ENCODE measurements at places on chromosomes 2 and 18. TPM values are rescaled to one million over a fixed set of nuclear protein-coding genes. Genes with fewer than 3 reads are reported as not detected.

DNA sequence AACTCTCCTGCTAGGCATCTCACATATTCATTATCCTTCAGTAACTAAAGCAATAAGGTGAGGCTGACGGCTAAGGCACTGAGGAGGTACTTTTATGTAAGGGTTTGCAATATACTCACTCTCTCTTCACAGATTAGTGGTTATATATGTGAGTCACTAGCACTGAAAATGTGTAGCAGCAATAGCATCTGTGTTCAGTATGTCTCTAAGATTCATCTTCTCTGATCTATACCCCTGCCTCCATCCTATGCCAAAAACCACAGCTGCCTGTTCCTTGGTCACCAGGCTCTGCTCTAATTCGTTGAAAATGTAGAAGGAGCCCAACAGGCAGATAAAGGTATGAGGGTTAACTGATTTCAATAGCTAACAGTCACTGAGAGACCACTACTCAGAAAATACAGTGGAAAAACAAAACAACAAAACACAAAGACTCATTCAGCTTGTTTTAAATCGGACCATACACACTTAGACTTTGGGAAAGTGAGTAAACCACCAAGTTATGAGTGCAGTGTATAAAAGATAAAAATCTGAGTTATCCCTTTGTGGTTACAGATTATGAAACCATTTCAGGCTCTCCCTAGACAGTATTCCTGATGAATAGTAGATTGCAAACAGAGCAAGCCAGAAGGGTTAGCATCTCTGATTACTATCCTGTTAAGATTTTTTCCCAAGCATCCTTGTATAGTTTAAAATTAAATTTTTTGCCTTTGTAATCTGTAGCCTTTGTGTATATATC, 75.3 kb upstream of the CYP26B1 start:
- no peak for DNase-seq

DNA sequence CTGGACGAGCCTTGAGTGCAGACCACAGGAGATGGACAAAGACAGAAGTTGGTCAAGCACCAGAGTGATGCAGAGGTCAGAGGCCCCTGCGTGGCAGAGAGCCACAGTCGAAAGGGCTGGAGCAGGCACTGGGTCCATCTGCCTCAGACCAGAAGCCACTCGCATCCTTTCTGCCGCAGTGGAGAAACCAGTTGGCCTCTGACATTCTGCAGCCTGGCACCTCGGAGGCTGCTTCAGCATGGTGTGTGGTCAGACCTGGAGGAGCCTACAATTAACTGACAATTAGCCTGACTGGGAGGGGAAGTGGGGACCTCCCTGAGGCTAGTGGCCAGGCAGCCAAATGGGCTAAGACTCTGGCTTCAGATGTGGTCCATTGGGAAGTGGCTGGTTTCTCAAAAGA, 111.1 kb downstream of the SGPP2 start:
- no peak for DNase-seq

DNA sequence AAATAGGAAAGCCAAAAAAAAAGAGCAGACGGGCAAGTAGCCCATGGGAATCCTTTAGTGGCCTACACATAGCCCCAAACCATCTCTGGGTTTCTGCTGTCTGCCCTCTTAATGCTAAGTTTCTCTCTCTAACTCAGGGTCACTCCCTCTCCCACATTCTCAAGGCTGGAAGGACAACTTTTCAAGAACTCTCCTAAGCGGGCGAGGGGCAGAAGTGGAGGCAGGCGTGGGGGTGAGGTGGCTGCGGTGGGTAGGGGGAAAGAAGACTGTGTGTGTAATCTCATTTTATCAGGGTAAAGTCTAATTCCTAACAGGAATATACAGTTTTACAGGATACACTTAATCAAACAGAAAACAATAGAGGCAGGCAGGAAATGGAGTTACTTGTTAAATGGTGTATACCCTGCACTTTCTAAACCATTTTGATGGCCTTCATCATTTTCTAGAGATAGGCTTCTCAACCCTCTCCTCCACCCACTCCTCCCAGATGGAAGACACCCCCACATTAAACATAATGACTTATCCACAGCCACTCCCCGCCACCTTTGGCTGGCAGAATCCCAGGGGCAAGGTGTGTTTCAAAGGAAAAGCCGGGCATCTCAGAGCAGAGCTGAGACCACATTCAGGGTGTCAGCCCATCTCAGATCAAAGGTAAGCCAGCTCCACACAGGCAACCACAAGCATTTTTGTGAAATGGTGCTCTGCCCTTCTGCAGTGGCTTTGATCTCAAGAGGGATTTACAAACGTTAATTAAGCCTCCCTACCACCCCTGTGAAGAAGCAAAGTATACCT, 6.8 kb downstream of the SMAD7 start:
- no peak for DNase-seq

GRCh38 chr2:163601377-163601776, 134.4 kb downstream of the FIGN start:
- DNase-seq = peak; percentile 58

DNA sequence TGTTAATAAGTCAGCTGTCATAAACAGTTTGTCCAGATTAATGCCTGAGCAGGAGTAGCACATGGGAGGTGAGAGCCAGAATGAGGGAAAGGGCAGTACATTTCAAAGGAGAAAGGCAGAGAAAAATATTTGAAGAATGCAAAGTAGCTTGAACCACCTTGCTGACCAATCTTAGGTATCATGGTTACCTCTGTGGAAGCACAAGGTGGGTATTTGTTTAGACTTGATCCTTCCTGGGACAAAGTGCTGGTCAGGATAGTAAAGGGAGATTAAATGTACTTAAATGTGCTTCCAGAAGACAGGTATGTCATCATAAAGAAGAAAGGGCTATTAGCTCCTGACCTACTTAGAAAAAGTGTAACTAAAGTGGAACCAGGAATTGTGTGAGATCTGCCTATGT, 105.0 kb downstream of the LRRTM1 start:
- DNase-seq = no peak

DNA sequence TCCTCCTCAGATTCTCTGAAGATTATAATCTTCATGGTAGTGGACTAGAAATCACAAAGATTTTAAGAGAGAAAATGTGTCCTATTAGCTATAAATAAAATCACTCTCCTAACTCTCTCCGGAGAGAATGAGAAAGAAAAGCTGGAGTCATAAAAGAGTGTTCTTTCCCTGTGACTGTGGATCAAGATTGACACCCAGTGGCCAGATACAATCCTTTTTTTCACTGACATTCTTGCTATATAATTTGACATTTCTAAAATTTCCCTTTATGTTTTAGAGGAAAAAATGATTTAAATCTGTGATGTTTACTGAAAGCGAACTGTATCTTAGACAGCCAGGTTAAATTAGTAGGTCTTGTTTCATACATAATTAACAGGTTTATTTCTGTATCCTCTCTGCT, 35.4 kb upstream of the LRP2 start:
- DNase-seq = no peak

GRCh38 chr2:23571527-23572282, 186.7 kb downstream of the KLHL29 start:
- no peak for DNase-seq

GRCh38 chr2:225487878-225488416, 88.4 kb downstream of the NYAP2 start:
- no peak for DNase-seq

DNA sequence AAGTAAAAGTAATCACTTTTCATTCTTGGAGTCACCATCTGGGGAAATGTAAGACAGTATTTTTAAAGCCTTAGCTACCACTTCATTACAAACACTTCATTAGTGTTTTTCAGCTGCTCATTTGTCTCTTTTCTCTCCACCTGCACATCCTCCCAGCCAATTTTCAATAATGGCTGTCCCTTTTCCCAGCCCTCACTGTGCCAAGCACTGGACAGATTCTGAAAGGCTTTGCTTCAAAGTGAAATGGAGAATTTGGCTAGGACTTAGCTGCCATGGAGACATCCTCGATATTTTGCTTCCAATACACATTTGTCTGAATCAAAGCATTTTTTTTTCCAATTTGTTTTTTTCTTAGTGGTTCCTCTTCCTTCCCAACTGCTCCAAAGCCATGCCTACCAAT, 272.4 kb upstream of the NRXN1 start:
- no peak for DNase-seq

- no peak for DNase-seq
Measured at GRCh38 chr2:112709703-112710102, 11.1 kb upstream of the NT5DC4 start.

- DNase-seq = no peak
Measured at GRCh38 chr2:189066037-189066436, 91.9 kb downstream of the COL3A1 start.

Gene IL37
- total RNA-seq = not detected

Gene CRYBA2
- total RNA-seq = not detected

GRCh38 chr2:8133913-8134472, 547.9 kb upstream of the ID2 start:
- no peak for DNase-seq

Gene ALLC
- not detected for total RNA-seq

Gene FN1
- 962 TPM for total RNA-seq

Gene TUBA3E
- total RNA-seq = not detected

- no peak for DNase-seq
Measured at GRCh38 chr18:5720132-5720531, 175.2 kb downstream of the TMEM200C start.

- DNase-seq = no peak
Measured at GRCh38 chr2:130353291-130354138, 2.3 kb upstream of the PTPN18 start.
